ENCODE measurements at places on chromosomes 11 and 22.

DNA sequence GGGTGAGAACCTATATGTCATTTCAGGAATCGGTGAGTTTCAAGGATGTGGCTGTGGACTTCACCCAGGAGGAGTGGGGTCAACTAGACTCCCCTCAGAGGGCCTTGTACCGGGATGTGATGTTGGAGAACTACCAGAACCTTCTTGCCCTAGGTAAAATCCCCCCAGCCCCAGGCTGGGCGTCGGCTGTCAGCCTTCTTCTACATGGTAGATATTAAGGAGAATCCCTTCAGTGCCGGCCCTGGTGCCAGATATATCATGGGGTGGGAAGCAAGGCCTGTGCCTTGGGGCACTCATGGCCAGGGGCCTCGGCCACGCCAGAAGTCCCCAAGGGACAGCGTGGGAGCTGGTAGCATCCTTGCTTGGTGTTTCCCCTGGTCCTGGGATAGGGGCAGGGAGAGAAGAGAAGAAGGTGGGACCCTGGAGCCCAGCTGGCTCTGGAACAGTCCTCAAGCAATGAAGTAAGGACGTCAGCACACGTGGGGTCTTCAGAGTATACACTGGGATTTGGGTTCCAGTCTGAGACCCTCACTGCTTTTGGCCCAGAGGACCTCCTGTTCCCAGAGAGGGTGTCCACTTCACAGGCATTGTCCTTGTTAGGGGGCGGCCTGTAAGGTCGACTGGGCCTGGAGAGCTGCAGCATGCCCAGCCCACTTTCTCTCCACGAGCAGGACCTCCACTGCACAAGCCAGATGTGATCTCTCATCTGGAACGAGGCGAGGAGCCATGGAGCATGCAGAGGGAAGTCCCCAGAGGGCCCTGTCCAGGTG is 6.8 kb downstream of the ZNF74 start:
- no peak for DNase-seq

GRCh38 chr11:79308429-79308828 is 132.4 kb downstream of the TENM4 start:
- no peak for DNase-seq

GRCh38 chr11:47391077-47391583 is 12.8 kb upstream of the SPI1 start:
- DNase-seq = no peak

- no peak for DNase-seq
Measured at GRCh38 chr11:62917906-62918502, 3.2 kb downstream of the CHRM1 start.

DNA sequence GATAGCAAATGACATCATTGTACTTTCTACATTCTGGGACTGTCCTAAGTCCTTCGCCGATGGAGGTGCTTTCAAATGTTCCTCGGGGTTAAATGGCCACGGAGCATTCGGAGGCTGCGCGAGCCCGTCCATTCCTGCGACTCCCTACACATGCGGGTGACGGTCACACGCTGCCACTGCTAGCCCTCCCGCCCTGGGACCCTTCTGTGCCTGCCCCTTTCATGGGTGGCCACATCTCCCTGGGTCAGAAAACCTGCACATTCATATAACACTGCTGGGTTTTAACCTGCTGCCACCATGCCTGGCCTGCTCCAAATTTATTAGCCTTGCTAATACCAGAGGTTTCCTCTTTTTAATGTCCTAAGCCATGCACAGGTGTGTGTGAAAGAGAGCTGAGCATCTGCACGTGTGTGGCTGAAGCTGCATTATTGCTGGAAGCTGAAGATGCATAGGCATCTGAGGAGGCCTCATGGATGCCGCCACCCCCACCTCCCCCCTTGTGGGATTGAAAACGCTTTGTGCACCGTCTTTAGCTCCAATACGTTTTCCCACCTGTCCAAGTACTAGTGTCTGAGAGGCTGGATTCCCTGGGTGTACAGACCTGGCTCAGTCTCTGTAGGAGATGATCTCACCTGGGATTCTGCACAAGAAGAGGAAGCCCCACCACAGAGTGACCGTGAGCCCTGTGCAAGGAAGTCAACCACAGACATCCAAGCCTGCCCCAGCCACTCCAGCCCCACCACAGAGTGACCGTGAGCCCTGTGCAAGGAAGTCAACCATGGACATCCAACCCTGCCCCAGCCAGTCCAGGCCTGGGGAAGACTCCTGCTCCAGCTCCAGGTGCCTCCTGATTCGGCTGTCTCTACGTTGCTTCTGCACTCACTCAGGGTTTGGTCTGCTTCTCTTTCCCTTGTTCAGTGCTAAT is 626.4 kb downstream of the BRD1 start:
- DNase-seq = no peak
